ENCODE measurements at places on chromosomes 16 and 17.

GRCh38 chr17:71625330-71625729 is 495.5 kb upstream of the SOX9 start:
- DNase-seq, result no peak

DNA sequence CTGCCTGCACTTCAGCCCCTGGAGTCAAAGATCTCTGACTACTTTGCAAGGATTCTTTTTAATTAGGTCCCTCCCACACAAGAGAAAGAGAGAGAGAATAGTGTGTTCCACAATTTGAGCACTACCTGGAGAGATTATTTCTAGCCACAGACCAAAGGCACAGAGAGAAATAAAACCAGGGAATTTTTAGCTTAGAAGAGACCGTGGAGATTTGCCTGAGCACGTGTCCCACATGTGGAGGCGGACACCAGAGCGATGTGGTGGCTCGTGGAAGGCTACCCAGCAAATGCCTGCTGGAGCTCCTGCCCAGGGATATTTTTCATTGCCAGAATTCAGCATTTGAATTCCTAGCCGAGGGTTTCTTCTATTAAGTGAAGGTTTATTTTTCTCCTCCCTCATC is 50.6 kb downstream of the MGAT5B start:
- DNase-seq, result no peak

DNA sequence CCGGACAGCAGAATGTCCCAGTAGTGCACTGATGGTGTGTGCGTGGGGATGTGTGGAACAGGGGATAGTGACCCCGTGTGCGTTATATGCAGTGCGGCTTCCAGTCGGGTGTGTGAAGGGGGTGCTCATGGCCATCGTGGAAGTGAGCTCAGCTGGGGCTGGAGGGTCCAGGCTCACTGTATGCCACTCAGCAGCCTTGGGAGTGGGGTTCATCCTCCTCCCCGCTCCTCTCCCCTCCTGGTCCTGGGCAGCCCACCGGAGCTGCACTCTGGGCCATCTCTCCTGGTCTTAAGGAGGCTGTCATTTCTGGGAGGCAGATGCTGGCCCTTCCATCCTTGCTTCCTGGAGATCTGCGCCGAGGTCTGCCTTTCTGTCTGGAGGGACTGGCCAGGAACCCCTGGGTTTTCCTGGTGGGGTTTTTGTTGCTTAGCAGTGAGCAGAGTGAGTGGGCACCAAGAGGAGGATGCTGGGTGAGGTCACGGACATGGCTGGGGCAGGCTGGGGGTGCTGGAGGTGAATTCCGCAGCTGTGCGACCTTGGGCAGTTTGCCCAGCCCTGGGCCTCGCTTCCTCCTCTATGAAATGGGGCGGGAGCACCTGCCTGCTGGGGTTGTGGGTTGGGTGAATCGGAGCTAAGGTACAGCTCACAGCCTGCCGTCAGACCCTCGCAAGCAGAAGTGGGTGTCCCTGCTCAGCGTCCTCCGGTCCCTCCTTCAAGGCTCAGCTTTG is 164.1 kb downstream of the SEC14L1 start:
- no peak for DNase-seq

DNA sequence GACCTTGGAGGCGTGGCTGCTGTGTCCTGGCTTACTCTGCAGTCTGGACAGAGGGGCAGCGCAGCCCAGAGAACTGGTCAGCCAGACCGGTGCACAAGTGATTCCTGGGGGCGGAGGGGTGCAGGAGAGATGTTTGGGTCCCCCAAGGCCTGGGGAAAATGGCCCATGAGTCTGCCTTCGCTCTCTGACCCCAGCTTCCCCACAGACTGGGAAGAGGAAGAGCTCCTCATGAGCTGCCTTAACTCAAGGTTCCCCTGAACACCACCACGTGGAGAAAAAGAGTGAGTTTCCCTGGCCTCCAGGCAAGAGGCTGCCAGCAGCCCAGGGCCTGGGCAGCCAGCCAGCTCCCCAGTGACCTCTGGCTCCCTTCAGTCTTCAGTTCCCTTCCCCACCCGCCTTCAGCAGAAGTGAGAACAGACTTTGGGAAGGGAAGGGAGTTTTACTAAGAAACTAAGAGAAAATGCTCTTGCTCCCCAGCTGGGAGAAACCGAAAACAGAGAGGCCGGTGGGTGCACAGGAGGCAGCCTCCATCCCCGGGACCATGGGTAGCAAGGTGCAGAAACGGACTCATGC is 2.0 kb upstream of the C17orf99 start:
- DNase-seq, result peak; percentile 66

- peak; percentile 33 for DNase-seq
Observed at GRCh38 chr17:31687505-31688126, 171.4 kb downstream of the COPRS start.

GRCh38 chr16:73669535-73670274 is 621.8 kb upstream of the ZFHX3 start:
- DNase-seq, result no peak

DNA sequence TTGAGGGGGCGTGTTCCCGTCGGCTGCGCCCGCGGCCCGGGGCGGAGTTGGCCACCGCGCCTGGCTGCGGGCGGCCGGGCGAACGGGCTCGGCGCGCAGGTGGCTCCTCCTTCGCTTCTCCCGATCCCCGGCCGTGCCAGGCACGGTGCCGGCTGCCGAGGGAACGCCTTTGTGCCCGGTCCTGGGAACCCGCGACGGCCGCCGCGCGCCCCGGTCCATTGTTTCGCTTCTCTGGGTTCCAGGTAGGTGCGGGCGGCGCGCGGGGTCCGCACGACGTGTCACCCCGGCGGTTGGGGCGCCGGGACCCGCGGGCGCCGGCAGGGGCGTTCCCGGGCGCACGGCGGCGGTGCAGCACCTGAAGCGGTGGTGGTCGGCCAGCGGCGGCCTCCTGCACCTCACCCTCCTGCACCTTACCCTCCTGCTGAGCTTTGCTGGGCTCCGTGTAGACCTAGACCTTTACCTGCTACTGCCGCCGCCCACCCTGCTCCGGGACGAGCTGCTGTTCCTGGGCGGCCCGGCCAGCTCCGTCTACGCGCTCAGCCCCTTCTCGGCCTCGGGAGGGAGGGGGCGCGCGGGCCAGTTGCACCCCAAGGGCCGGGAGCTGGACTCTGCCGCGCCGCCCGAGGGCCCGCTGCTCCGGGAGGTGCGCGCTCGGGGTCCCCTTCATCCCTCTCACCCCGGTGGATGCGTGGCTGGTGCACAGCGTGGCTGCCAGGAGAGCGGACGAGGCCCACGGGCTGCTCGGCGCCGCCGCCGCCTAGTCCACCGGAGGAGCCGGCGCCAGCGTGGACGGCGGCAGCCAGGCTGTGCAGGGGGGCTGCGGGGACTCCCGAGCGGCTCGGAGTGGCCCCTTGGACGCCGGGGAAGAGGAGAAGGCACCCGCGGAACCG is 99.9 kb downstream of the EFCAB13 start:
- peak; percentile 52 for DNase-seq

- DNase-seq, result no peak
Observed at GRCh38 chr17:2243953-2244352, 59.6 kb downstream of the SMG6 start.

GRCh38 chr16:56936950-56937349 is 5.0 kb downstream of the HERPUD1 start:
- DNase-seq, result peak; percentile 49

DNA sequence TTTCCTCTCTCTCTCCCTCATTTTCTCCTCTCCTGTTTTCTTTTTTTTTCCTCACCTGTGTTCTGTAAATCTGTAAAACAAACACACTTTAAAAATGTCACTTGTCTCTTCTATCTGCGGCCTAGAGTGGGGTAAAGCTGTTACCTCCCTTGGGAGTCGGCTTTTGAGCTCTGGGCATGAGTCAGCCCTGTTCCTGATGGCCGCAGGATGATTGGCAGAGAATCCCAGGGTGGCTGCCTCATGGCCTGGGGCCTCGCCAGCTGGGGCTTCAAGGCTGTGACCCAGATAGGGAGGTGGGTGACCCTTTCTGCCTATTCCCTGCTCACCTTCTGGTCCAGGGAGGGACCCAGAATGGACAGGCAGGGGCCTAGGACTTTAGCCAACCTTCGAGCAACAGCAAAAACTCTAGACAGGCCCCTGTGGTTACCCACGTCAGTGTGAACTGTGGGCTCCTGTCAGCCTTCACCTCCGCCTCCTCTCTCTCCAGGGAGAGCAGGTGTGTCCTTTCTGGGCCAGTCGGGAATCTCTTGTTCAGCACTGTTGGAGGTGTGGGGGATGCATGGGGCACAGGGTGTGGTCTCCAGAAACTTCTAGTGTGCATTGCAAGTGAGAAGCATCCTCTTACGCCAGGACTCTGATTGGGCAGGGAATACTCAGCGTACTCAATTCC is 87.4 kb downstream of the RAP1GAP2 start:
- DNase-seq, result peak; percentile 58

DNA sequence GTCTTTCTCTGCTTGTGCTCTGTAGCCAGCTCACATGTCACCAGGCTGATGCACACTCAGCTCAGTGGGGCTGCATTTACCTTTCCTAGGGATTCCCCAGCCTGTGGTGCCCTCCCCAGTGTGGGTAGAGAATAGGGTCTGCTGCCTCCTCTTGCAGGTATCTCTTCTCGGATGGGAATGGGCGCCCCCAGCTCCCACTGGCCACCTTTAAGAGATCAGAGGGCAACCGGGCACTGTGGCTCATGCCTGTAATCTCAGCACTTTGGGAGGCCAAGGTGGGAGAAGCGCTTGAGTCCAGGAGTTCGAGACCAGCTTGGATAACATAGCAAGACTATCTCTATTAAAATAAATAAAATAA is 3.3 kb downstream of the XYLT2 start:
- DNase-seq, result no peak

DNA sequence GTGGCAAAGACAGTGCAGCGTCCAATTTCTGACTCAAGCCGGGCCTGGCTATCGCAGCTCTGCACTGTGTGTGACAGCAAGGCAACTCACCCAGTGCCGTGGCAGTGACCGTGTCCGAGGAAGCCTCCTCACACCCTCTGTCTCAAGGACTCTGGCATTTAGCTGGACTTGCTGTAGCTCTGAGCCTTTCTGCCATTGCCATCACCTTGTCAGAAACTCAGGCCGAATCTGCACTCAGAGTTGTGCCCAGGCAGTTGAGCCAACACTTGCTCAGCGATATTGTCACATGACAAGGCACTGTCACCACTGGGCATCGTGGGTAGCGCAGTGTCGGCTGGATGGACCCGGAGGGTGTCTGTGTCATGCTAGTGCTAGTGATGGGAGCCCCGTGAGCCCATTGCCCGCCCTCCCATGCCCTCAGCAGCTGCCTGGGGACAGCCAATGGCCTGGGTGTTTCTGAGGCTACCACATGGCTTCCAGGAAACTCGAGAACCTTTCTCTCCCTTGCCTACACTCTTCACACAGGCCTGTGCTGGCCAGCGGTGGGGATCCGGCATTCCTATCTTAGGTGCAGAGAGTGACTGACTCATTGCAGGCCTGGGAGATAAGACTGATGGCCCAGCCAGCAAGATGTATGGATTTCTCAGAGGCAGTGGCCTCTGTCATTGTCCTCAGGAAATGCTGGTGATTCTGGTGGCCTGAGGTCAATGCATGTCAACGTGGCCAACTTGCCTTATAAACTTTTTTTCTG is 22.1 kb upstream of the STH start:
- no peak for DNase-seq

- no peak for DNase-seq
Observed at GRCh38 chr17:55427587-55427882, 5.9 kb upstream of the MMD start.

DNA sequence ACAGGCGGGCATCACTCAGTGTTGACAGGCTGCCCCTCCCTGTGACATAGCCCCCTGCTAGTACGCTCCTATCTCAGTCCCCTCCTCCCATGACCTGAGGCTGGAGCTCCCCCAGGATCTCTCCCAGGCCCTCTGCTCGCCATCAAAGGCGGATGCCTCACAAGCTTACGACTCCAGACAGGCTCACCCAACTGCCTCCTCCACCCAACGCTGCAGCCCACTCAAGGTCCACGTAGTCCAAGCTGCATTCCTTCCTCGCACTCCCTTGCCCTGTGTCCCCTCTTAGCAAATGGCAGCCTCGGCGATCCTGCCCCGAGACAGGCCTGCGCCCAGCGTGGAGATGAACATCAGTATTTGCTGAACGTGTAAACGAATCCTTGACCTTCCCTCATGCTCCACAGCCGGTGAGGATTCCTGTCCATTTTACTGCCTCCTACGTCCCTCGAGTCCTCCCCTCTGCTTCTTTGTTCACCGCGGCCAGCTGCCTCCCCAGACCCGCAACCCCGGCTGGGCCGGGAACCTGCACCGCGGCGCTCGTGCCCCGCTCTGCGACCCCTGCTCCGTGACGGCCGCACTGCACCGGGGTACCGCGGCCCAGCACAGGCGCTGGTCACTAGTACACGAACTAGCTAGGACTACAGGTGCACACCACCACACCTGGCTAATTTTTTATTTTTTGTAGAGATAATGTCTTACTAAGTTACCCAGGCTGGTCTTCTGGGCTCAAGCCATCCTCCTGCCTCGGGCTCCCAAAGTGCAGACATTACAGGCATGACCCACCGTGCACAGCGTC is 838 bp upstream of the TMEM97 start:
- DNase-seq, result peak; percentile 75

GRCh38 chr16:48864055-48864454 is 254.1 kb upstream of the N4BP1 start:
- DNase-seq, result no peak

GRCh38 chr17:80790021-80790765 is 201.4 kb upstream of the CHMP6 start:
- no peak for DNase-seq

GRCh38 chr16:9499941-9500593 is 408.6 kb downstream of the HAPSTR1 start:
- peak; percentile 76 for DNase-seq

- DNase-seq, result no peak
Observed at GRCh38 chr17:3865176-3865575, 19.1 kb upstream of the NCBP3 start.

GRCh38 chr17:69451416-69452394 is 37.2 kb downstream of the MAP2K6 start:
- DNase-seq, result no peak

GRCh38 chr16:67935101-67935401 is 1.6 kb downstream of the PSMB10 start:
- DNase-seq, result no peak

- DNase-seq, result peak; percentile 63
Observed at GRCh38 chr17:68592682-68593641, 8.2 kb downstream of the FAM20A start.

GRCh38 chr17:50363217-50364060 is 9.5 kb downstream of the MRPL27 start:
- peak; percentile 91 for DNase-seq

- no peak for DNase-seq
Observed at GRCh38 chr16:50281391-50282009, 15.1 kb downstream of the ADCY7 start.

DNA sequence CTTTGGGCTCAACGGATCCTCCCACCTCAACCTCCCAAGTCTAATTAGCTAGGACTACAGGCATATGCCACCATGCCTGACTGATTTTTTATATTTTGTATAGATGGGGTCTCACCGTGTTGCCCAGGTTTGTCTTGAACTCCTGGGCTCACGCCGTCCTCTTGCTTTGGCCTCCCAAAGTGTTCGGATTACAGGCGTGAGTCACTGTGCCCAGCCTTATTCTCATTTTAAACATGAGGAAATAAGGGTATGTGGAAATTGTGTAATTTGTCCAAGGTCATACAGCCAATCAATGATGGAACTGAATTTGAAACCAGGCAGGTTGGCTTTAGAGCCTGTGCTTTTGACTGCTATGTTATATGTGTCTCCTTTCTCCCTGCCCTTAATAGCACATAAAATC is 27.4 kb upstream of the AQP8 start:
- DNase-seq, result no peak

- no peak for DNase-seq
Observed at GRCh38 chr17:65261682-65262636, 124.8 kb downstream of the RGS9 start.

- DNase-seq, result peak; percentile 37
Observed at GRCh38 chr16:50462793-50463507, 85.2 kb upstream of the NKD1 start.

GRCh38 chr17:56795221-56795865 is 38.4 kb downstream of the C17orf67 start:
- DNase-seq, result no peak

Measured in eye (tissue), 1 donor.